T follicular helper cell (primary cell): ENCODE measurements at places on chromosomes 16 and 17.

- no peak for DNase-seq
These were observed 1.5 kb downstream of the GRIN2A start for GRCh38 chr16:10180771-10181163.

DNA sequence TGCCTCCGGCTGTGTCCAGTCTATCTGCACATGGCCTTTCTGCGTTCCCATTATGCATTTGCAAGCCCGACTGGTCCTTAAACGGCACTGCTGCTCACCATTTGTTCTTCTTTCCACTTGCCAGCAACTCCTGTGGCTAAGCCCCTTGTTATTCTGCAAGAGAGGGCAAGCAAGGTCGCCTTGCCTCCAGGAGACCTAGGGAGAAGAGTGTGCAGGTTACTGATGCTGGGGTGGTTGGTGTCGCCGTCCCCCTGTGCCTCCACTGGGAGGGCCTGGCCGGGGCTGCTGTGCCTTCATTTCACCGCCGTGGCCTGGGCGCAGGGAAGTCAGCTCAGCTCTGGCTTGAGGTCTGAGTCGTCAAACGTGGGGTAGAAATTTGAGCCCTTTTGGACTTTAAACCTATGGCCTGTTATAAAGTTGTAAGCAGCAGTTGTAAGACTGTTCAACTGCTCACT, 12.7 kb downstream of the SLC6A4 start:
- no peak for DNase-seq

DNA sequence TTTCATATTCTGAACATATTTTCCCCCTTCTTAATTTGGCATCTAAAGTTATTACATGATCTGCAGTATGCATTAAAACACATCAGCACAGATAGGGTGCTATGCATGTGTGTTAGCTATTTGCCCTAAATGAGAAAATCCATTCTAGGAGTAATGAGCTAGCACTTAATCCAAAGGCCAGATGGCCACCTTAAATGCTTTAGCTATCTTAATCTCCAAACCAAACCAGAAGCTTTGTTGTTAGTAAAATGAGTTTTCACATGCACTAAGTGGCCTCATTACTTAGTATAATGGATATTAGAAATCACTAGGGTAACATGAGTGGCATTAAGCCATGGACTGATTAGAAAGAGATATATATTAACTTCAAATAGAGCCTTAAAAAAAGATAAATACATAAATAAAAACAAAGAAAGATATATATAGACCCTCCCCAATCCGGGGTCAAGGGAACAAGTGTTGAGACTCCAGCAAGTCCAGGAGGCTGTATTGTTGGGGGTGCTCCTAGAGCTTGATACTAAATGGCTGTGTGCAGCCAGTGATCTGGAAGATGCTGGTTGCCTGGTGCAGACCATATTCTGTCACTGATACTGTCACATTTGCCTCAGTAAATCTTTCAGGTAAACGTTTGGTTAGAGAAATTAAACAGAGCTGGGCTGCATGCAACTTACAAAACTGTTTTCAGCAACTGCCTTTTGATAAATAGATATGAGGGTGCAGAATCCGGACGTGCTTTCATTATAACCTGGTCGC, 67.3 kb downstream of the MYH10 start:
- no peak for DNase-seq

- no peak for DNase-seq
These were observed 29.0 kb upstream of the RNPS1 start for GRCh38 chr16:2296661-2297505.

- no peak for DNase-seq
These were observed 2.1 kb downstream of the CMTM1 start for GRCh38 chr16:66568355-66568754.

DNA sequence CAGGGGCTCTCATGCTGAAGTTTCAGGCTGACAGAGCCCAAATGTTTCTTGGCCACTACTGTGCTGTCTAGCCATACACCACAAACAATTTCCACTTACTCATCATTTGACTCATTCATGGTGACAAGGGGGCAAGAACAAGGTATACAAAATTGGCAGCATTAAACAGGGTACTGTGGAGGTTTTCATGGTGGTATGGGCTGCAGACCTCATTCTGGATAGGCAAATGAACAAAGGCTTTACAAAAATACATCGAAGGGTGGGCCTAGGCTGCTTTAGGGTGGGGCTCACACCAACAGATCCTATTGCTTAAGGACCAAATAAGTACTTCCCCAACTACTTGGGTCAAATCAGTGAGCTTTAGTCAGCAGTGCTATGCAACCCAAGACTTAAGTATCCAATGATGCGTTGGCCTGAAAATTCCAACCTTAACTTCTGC, 53.0 kb downstream of the N4BP1 start:
- DNase-seq = no peak

GRCh38 chr16:54968011-54968410, 37.3 kb downstream of the IRX5 start:
- no peak for DNase-seq

GRCh38 chr16:9091867-9092281, 430 bp downstream of the HAPSTR1 start:
- DNase-seq = peak; percentile 26

GRCh38 chr17:30336369-30337171, 2.7 kb upstream of the TMIGD1 start:
- DNase-seq = peak; percentile 44

- no peak for DNase-seq
These were observed 8.8 kb downstream of the CNP start for GRCh38 chr17:41975099-41976083.

- DNase-seq = no peak
These were observed 358.8 kb upstream of the CDH5 start for GRCh38 chr16:66007717-66008116.

- no peak for DNase-seq
These were observed 61.6 kb downstream of the RGS9 start for GRCh38 chr17:65198653-65199382.

GRCh38 chr17:51869387-51869786, 289.1 kb downstream of the CA10 start:
- no peak for DNase-seq

- DNase-seq = no peak
These were observed 11.4 kb upstream of the MC1R start for GRCh38 chr16:89907055-89907814.

- DNase-seq = no peak
These were observed 48.9 kb downstream of the FBXL20 start for GRCh38 chr17:39352511-39352910.

DNA sequence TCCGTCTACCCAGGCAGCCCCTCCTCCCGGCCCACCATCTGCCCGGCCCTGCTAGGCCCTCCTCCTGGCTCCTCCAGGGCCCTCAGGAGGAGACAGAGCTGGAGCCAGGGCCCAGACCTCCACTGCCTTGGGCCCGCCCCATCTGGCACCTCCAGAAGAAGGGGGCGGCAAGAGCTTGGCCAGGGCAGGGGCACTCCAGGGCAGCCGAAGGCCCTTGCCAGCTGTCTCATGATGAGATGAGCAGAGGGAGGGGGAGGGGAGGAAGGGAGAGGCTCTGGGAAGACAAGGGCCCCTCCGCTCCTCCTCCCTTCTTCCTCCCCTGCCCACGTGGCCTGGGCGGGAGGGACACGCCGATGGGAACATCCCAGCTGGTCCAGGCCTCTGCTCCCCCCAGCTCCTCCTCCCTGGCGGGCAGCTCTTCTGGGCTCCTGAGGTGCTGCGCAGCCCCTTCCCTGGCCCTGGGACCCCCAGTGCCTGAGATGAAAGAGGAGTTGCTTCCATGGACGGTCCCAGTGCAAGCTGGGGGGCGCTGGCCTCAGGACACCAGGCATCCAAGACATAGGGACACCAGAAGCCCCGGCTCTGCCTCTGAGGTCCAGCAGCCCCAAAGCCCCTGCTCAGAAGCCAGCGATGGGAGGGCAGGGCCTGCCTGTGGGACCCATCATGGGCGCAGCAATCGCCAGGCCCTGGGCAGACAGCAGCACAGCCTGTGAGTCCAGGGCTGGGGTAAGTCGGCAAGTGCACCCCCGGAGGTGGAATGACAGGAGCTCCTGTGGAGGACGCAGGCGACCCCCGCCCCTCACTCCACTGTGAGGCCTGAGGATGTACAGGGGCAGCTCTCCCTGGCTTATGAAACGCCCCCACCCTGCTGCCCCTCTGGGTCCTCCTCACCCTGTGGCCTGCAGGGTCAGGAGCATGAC, 23.6 kb upstream of the ENPP7 start:
- no peak for DNase-seq

GRCh38 chr16:64269756-64270155, 852.1 kb downstream of the CDH11 start:
- no peak for DNase-seq

GRCh38 chr17:8420041-8420934, 15.4 kb upstream of the NDEL1 start:
- no peak for DNase-seq

GRCh38 chr16:1311738-1312466, 2.5 kb downstream of the UBE2I start:
- DNase-seq = no peak

- no peak for DNase-seq
These were observed 5.9 kb downstream of the ARSG start for GRCh38 chr17:68297195-68297594.

GRCh38 chr16:11431915-11432465, 86.7 kb downstream of the RMI2 start:
- DNase-seq = no peak

GRCh38 chr17:65548269-65548969, 13.0 kb downstream of the AXIN2 start:
- DNase-seq = no peak

DNA sequence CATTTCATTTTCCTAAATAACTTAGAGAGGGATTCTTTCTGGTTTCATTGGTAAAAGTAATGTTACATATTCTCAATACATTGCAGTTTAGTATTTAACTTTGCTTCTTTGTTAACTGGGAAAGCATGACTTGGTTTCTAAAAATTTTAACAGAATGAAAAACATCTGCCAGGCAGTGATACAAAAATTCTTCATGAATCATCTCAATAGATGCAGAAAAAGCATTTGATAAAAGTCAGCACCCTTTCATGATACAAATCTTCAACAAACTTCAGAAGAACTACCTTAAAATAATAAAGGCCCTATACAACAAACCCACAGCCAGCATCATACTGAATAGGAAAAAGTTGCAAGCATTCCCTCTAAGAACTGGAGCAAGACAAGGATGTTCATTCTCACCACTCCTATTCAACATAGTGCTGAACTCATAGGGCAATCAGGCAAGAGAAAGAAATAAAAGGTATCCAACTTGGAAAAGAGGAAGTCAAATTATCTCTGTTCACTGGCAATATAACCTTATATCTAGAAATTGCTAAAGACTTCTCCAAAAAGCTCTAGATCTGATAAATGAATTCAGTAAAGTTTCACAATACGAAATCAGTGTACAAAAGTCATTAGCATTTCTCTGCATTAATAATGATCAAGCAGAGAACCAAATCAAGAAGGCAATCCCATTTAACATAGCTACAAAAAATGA, 50.4 kb downstream of the SLFN5 start:
- DNase-seq = no peak

DNA sequence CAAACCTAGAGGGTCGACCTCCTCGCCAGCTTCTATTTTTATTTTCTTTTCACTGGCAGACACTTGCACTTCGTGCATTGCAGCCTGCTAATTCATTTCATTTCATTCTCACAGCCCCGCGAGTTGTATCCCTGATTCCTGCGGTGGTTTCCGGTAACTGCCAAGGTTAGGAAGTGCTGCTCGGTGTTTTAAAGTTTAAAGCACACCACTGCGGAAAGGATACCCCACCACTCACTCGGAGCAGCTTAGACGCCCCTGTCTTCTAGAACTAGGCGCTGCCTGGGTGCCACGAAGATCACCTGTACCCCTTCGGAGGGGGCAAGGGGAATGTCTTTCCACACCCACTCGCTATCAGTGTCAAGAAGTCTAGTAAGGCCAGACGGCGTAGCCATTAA, 509 bp downstream of the CNEP1R1 start:
- no peak for DNase-seq

DNA sequence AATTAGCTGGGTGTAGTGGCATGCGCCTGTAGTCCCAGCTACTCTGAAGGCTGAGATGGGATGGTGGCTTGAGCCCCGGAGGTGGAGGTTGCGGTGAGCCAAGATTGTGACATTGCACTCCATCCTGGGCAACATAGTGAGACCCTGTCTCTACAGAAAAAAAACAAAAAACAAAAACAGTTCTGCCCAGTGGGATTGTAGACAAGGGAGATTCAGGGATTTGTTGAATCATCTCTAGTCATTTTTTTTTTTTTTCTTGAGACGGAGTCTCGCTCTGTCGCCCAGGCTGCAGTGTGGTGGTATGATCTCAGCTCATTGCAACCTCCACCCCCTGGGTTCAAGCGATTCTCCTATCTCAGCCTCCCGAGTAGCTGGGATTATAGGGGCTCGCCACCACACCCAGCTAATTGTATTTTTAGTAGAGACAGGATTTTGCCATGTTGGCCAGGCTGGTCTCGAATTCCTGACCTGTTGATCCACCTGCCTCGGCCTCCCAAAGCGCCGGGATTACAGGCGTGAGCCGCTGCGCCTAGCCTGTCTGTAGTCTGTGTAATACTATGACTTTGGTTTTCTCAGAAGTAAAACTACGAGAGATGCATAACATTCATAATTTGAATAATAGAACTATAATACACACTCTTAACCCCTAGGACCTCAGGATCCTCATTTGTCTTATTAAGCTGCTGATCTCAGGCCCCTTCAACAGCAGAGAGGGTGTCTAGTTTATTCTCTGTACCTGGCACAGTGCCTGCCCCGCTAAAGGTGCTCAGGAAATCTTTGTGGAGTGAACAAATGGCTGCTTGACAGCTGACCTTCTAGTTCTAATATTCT, 1.4 kb downstream of the TEN1 start:
- DNase-seq = no peak

DNA sequence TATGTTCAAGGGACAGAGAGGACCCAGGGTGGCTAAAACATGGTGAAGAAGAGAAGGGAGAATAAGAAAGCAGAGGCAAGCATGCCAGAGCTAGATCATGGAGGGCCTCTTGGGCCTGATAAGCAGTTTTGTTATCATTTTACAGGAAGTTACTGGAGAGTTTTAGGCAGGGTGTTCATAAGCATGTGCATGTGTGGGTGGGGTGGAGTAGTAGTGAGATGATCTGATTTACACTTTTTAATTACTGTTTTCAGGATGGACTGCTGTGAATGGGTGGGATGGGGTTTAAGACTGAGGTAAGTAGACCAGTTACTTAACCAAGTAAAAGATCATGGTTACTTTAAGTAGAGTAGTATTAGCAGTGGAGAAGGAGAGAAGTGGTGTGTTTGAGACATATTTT, 173.6 kb downstream of the PHKB start:
- DNase-seq = no peak

DNA sequence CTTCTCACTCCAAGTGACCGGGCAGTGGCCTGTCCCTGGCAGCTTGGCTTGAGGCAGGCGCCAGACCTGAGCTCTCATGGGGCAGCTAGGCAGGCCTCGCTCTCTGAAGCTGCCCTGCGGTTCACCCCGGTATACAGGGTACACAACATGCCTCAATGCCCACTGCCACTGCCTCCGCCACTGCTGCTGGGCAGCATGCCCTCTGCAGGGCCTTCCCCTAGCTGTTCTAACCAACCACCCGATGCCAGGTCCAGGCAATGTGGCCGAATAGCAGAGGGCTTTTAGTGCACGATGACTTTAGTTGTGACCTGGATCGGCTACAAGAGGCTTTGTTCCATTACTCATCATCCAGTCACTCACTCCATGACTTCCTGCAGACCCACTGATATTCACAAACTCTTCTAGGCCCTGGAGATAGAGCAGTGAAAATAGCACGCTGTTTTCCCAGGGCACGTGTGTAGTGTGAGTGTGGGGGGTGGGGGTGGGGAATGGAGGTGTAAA, 19.7 kb downstream of the CDC42EP4 start:
- no peak for DNase-seq
